Fibroblast of the aortic adventitia (primary cell): ENCODE measurements at places on chromosomes 6 and 20. TPM values are rescaled to one million over a fixed set of nuclear protein-coding genes. Genes with fewer than 3 reads are reported as not detected.

- no peak for DNase-seq
These were observed 9.3 kb downstream of the COL9A3 start for GRCh38 chr20:62825986-62826645.

DNA sequence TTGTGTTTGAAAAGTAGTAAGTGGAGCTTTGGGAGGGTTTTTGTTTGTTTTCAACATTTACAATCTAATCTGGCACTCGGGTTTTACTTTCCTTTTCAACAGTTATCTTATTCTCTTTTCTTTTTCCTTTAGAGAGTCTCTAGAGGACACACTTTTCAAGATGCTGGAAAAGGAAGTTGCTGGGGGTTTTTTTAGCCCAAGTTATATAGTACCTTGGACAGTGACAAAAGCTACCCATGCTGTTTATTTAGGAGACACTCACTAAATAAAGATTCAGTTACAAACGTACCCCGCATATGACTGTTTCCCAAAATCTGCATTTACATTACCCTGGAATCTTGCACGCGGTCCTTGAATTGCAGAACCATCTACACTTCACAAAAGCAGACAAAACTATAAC is 78.8 kb downstream of the MAP7 start:
- DNase-seq = peak; percentile 2

GRCh38 chr6:104064876-104065275 is 794.8 kb downstream of the HACE1 start:
- DNase-seq = no peak

- DNase-seq = no peak
These were observed 47.9 kb downstream of the ELMO2 start for GRCh38 chr20:46358346-46359058.

DEFB124 gene
- total RNA-seq = not detected in 2 replicates

GRCh38 chr6:35037664-35038038 is 103.5 kb downstream of the TCP11 start:
- DNase-seq = no peak

ADGRF4 gene
- total RNA-seq = 0.82 and 2.7 TPM in 2 replicates
